ENCODE measurements at places on chromosomes 1 and 21. TPM values are rescaled to one million over a fixed set of nuclear protein-coding genes. Genes with fewer than 3 reads are reported as not detected.

- H3K4me3 ChIP-seq, result no peak overlapping the region
- no peaks in the 10 kb centered on the region for H3K4me1 ChIP-seq
- H3K36me3 ChIP-seq, result no peaks in the 10 kb centered on the region
- H3K27me3 ChIP-seq, result peaks cover 3% of the 10 kb centered on the region
- DNase-seq, result no peak
Observed at GRCh38 chr21:36535618-36536241, 55.8 kb upstream of the CLDN14 start.

GRCh38 chr1:110736900-110737605 is 62.3 kb upstream of the KCNA3 start:
- H3K27ac ChIP-seq, result no peak overlapping the region
- peaks cover 20% of the 10 kb centered on the region for H3K27me3 ChIP-seq
- no peak for DNase-seq
- H3K4me1 ChIP-seq, result no peaks in the 10 kb centered on the region
- H3K36me3 ChIP-seq, result no peaks in the 10 kb centered on the region

- DNase-seq, result no peak
- H3K4me1 ChIP-seq, result peaks cover 56% of the 10 kb centered on the region
- no peak overlapping the region for H3K27ac ChIP-seq
- H3K4me3 ChIP-seq, result no peak overlapping the region
- H3K36me3 ChIP-seq, result peaks cover 5% of the 10 kb centered on the region
Observed at GRCh38 chr1:91876040-91876470, 9.9 kb downstream of the TGFBR3 start.

GRCh38 chr1:192379554-192379953 is 62.8 kb downstream of the RGS21 start:
- DNase-seq, result no peak
- H3K27me3 ChIP-seq, result no peaks in the 10 kb centered on the region
- H3K4me1 ChIP-seq, result peaks cover 8% of the 10 kb centered on the region
- no peak overlapping the region for H3K4me3 ChIP-seq
- H3K27ac ChIP-seq, result no peak overlapping the region

DNA sequence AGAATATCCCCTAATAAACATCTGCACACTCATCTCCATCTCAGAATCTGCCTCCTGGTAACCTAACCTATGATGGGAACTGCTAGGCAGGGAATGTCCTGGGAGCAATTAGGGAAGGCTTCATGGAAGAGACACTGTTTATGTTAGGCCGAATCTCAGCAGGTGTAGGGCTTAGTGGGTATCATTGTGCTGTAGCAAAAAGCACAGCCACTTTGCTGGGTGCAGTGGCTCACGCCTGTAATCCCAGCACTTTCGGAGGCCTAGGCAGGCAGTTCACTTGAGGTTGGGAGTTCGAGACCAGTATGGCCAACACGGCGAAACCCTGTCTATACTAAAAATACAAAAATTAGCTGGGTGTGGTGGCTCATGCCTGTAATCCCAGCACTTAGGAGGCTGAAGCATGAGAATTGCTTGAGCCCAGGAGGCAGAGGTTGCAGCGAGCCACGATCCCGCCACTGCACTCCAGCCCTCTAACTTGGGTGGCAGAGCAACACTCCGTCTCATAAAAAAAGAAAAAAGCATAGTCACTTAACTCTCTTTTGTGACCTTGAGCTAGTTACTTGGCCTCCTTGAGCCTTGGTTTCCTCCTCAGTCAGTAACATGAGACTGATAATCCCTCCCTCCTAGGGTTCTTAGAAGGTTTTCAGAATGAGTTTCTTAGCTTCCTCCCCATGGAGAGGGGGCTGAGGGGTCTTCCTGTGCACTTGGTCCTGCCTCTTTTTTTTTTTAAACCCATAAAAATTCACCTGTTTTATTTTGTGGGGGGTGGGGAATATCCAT is 3.5 kb downstream of the RAB42 start:
- no peak for DNase-seq
- H3K4me1 ChIP-seq, result peaks cover 12% of the 10 kb centered on the region
- no peak overlapping the region for H3K4me3 ChIP-seq
- H3K27me3 ChIP-seq, result no peaks in the 10 kb centered on the region
- H3K36me3 ChIP-seq, result peaks cover 6% of the 10 kb centered on the region

- H3K36me3 ChIP-seq, result no peaks in the 10 kb centered on the region
- DNase-seq, result peak; percentile 41
- peaks cover 7% of the 10 kb centered on the region for H3K4me1 ChIP-seq
- no peak overlapping the region for H3K27ac ChIP-seq
- no peak overlapping the region for H3K4me3 ChIP-seq
Observed at GRCh38 chr1:51679435-51679834, 62.5 kb downstream of the OSBPL9 start.

GRCh38 chr1:151620286-151620685 is 8.4 kb downstream of the SNX27 start:
- H3K4me1 ChIP-seq, result peaks cover 30% of the 10 kb centered on the region
- no peak for DNase-seq

DNA sequence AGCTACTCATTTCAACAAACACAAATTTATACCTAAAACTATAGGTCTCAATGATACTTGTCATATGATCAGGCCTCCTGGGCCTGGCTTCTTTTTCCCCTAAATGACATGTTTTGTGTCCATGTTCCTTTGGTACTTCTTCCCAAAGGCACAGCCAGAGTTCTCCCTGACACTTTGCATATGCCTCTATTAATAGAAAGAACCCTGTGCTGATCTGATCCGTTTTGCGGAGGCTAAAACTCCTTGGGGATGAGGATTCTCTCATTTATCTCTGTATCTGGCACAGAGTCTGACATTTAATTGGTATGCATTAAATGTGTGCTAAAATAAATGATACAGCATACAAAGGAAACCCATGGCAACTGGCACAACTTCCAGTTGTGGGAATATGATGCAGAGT is 11.5 kb downstream of the ATPAF1 start:
- H3K4me3 ChIP-seq, result no peak overlapping the region
- H3K36me3 ChIP-seq, result peaks cover 54% of the 10 kb centered on the region
- no peaks in the 10 kb centered on the region for H3K4me1 ChIP-seq
- no peak for DNase-seq
- no peak overlapping the region for H3K27ac ChIP-seq

DNA sequence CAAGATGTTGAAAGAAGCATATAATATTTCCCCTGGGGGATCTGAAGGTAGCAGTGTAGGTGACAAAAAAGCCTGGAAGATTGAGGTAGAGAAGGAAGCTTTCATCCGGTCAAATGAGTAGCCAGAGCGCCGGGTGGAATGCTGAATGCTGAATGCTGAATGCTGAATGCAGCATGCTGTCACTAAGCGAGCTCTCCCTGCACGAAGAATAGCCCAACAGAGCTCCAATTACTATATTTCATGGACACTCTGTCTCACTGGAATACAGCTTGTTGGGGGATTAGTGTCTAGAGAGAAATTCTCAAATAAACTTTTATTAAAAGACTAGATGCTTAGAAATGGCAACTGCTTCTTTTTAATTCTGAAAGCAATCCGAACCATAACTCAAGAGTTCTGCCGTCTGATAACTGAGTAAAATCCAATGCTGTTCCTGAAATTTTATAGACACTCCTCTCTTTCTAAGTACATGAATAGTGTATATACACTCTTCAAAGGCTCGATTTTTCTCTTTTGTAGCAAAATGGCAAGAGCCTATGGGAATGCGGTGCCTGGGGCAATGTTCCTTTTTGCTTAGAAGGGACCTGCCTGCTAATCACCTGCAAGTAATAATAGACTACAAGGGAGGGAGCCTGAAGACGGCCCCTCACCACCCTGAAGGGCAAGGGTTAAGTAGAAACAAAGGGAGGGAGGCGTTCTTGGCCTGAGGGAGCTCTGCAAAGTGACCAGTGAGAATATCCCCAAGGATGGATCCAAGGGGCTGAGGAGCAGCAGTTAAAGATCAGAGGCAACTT is 203.7 kb upstream of the ESRRG start:
- H3K27me3 ChIP-seq, result no peaks in the 10 kb centered on the region
- H3K27ac ChIP-seq, result no peak overlapping the region
- no peak overlapping the region for H3K4me3 ChIP-seq
- H3K4me1 ChIP-seq, result no peaks in the 10 kb centered on the region

Gene DNALI1
- not detected for total RNA-seq

Gene NKAIN1
- 0.12 TPM for total RNA-seq

Gene OR2L13
- total RNA-seq, result not detected

Gene FCRL1
- total RNA-seq, result not detected

Gene UBE2U
- not detected for total RNA-seq

Gene YOD1
- total RNA-seq, result 19.2 TPM

Gene HPDL
- total RNA-seq, result not detected

Gene TMEM269
- total RNA-seq, result 0.17 TPM

Gene DNAJB4
- 33.5 TPM for total RNA-seq

Gene TAF1A
- total RNA-seq, result 38.2 TPM

Gene CCDC185
- not detected for total RNA-seq

Measured in MCF 10A (cell line).